ENCODE measurements at places on chromosomes 4 and X. TPM values are rescaled to one million over a fixed set of nuclear protein-coding genes. Genes with fewer than 3 reads are reported as not detected.

Gene DSPP
- total RNA-seq, result not detected

Gene RBM46
- total RNA-seq, result 0.53 TPM

Gene SPANXN3
- total RNA-seq, result not detected

Gene FAM193A
- total RNA-seq, result 6.6 TPM

Gene GPR143
- 0.79 TPM for total RNA-seq

Gene PDGFRA
- 2.1 TPM for total RNA-seq

Gene GAGE12J
- not detected for total RNA-seq

Gene CLTRN
- total RNA-seq, result 1.2 TPM

Gene CCSER1
- total RNA-seq, result 10.9 TPM

Gene HOPX
- total RNA-seq, result 30.8 TPM

Gene BMX
- not detected for total RNA-seq

Gene SORCS2
- under 0.01 TPM for total RNA-seq

Gene MAGEC1
- not detected for total RNA-seq

Gene RIPPLY1
- 0.13 TPM for total RNA-seq

Gene GLRB
- 2.6 TPM for total RNA-seq
